ENCODE measurements at places on chromosomes 1 and 21.

- DNase-seq, result no peak
Measured at GRCh38 chr1:230681599-230681998, 32.3 kb downstream of the AGT start.

DNA sequence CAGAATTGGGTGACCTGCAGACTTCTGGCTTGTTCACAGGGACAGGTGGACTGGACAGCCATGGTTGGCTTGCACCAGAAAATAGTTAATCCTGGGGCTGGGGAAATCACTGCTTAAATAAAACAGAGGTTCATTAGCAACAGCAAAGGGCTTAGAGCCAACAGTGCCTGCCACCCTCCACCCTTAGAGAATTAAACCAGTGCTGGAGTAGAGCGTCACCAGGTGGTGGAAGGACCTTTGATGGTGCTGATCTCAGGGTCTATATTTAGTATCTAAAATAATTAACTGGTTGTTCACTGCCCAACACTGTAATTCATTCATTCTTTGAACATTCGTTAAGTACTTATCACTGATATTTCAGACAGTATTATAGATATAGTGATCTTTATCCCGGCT lies 34.7 kb upstream of the PDE9A start:
- DNase-seq, result no peak

GRCh38 chr1:181557313-181557712 lies 74.0 kb downstream of the CACNA1E start:
- DNase-seq, result no peak

- no peak for DNase-seq
Measured at GRCh38 chr1:147892731-147893214, 9.8 kb upstream of the GJA8 start.

DNA sequence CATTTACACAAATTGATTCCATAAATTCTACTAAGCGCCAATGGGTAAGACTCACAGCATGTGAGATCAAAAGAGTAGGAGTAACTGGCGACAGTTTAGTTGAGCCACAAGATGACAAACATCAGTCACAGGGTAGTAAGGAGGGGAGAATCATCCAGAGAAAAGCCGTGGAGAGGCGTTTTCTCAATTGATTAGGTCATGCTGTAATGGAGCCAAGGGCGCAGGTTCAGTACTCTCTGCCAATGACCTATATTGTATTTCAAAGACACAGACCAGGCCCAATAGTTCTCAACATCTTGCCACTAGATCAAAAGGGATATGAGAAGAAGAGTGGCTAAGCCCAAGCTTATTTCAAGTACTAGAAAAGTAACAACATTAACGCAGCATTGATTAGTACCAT lies 467.5 kb downstream of the SMYD3 start:
- DNase-seq, result no peak

GRCh38 chr1:27993241-27993640 lies 33.5 kb downstream of the XKR8 start:
- DNase-seq, result no peak

DNA sequence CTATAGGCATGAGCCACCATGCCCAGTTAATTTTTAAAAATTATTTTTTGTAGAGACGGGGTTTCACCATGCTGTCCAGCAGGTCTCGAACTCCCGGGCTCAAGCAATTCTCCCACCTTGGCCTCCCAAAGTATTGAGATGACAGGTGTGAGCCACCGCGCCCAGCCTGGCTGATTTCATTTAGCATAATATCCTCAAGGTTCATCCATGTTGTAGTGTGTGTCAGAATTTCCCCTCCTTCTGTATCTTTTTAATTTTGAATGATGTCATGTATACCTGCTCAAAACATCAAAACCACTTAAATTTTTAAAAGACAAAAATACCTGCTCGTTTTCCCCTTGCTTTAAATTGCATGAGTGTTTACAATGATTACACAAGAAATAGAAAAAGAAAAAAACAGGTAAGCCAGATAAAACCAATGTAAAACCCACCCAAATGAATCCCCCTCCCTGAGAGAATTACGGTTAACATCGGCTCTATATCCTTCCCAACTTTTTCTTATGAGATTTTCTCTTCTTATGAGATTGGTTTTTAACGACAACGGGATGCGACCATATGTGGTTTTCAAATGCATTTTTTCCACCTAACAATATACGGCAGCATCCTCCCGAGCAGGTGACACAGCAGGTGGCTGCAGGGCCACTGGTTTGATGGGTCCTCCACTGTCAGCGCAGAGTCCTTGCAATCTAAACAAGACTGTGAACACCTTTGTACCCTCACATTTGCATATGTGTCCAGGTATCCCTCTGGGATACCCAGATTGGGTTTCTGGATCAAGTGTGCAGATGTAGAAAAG lies 22.1 kb downstream of the IFFO2 start:
- no peak for DNase-seq

DNA sequence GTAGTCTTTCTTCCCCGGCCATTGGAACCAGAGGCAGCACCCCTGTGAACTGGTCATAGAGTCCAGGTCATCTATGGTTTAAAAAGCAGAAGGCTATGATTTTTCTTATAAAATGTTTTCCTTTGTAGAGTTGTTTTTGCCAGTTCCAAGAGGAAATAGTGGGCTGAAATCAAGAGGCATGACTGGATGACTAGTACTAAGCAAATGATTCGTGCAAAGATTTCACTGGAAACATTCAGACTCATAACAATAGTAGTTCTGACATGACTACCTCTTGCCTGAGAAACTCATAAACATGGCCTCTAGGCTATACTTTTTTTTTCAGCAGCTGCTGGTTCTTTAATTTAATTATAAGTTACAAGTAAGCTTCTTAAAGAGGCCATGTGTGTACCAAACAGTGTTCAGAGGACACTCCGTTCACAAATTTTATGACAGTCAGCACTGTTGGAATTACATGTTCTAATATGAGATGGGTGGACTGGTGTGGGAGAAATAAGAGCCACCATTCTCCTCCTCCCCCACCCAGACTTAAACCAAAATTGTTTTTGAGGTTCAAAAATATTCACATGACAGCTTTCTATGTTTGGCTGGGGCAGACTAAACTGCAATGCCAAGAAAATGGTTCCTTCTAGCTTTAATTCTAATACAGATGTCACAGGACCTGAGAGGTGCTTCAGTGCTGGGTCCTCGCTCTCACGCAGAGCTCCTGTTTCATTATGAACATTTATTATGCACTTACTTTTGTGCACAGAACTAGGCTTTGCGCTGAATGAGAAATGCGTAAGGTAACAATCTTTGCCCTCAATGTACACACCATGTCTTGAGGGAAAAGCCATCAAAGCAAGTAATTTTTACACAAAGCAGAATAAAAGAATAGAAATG lies 147.5 kb downstream of the ZC3H11B start:
- DNase-seq, result no peak

DNA sequence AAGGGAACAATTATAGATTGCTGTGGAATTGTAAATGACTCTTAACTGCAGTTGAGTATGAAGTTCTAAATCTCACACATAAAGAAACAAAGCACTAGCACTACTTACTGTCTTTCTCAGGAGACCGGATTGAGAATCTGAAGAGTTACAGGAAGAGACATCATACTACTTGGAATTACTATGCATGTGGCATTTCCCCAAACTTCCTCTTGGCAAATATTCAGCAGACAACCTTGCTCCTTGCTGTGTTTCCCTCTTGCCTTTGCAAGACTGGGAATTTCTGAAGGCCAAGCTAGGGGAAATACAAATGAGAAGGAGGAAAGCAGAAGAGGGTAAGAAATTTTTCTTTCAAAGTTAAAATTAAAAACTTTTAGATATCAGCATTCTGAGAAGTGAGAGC lies 173.6 kb upstream of the KCTD3 start:
- DNase-seq, result no peak

- DNase-seq, result no peak
Measured at GRCh38 chr1:4586611-4587160, 67.7 kb upstream of the AJAP1 start.

DNA sequence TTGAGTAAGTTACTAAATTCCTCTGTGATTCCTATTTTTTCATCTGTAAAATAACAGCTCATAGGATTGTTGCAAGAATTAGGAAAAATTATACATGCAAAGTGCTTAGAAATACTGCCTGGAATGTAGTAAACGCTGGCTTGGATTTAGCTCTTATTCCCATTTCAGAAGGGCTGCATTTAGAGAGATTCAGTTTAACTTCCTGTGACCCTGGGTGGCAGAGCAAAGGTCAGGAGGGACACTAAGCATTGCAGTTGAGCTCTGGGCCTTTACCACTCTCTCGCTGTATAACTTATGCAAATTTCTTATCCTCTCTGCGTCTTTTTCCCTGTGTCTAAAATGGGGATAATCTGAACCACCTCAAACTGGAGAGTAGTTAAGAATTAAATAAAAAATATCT lies 241.0 kb upstream of the POU3F1 start:
- no peak for DNase-seq

DNA sequence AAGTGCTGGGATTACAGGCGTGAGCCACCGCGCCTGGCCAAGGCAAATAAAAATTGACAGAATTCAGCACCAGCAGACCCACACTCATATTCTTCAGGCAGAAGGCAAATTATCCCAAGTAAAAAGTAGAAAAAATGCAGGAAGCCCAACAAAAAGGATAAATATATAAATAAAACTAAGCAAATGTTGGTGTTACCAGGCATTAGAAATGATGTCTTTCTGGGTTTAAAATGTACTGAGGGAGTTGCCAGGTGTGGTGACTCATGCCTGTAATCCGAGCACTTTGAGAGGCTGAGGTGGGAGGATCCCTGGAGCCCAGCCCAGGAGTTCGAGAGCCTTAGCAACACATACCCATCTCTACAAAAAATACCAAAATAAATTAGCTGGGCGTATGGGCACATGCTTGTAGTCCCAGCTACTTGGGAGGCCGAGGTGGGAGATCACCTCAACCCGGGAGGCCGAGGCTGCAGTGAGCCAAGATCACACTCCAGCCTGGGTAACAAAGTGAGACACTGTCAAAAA lies 6.3 kb downstream of the INTS11 start:
- DNase-seq, result no peak

- no peak for DNase-seq
Measured at GRCh38 chr1:107436552-107437241, 295.9 kb downstream of the NTNG1 start.

- DNase-seq, result no peak
Measured at GRCh38 chr1:12754738-12755137, 8.7 kb downstream of the CFAP107 start.

DNA sequence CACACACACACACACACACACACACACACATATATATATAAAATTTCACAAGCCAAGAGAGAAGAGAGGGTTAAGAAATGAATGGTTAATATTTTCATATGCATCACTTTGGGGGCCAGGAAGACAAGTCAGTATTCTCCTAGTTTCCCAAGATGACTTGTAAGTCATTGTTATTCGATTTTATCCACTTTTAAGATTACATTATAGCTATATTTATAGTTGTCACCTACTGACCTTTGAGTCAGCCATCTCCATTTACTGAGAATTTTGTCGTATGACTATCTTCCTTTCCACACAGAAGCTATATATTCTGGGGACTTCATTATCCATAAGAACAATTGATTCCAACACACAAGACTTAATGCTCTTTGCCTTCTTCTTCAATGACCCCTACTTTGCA lies 8.9 kb downstream of the LYST start:
- no peak for DNase-seq

DNA sequence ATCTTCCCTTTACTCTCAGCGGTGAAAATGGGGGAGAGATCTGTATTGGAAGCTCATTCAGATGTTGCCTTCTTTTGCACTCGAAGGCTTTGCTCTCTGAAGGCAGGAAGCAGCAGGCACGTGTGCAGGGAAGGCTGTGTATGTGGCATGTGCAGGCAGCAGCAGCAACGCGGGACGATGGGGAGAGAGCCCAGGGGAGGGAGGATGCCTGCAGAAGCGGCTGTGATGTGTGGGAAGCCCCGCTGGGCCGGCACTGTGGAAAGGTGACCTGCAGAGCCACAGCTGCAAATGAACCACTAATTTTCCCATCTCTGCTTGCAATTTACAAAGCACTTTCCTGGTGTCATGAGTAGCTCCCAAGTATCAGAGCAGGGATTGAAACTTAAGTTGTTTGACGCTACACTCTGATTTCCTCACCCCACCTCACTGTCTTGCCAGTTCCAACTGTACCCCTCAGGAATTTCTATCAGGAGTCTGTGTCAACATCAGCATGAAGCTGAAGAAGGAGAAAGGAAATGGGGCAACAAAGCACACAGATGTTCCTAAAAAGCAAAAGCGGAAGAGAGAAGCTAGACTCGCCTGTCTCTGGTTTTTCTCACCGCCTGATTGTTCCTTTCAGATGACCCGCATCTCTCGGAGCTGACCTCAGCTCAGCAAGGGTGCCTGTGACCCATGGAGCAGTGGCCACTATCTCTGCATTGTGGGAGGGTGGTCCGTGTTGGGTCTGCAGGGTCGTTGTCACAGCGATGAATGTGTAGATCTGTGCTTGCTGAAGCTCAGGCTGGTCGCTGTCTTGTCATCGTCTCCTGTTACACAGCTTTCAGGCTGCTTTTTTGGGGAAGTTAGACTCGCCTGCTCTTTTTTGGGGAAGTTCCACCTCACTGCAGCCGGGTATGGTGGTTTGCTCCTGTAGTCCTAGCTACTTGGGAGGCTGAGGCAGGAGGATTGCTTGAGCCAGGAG lies 156.1 kb downstream of the KIF26B start:
- no peak for DNase-seq

DNA sequence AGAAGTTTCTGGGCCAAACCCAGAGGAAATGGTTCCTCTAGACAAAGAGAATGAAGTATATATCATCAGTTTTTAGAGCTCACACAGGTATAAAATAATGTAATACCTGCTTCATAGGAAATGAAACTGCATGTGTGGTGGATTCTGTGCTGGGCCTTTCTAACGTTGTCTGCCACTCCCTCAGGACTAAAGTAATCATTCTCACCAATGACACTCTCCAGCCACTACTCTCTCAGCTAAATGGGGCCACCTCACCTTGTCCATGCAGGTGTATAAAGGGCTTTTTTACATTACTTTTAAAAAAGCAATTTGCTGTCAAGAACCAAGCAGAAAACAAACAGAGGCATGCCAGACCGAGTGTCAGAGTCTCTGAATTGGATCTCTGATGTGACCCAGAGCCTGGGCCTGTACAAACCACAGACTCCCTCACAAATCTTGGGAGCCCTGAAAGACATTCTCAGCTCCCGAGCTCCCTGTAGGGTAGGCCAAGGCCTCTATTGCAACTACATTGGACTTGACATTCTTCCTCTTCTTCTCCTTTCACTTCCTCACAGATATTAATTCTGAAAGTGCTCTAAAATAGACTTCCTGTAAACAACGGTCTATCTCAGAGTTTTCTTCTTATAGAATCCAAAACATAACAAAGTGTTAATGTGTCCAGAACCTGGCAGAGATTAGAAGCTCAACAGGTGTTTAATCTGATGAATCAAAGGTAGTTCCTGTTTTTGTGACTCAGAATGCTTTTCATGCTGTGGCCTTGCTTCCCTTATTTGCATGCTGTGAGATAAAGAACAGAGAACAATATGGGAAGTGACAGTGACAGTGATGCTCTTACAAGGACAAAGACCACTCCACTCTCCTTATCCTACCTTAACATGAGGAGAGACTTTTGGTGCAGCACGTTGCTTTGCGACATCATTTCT lies 8.6 kb downstream of the AIM2 start:
- DNase-seq, result no peak

- no peak for DNase-seq
Measured at GRCh38 chr1:212699625-212700222, at the start of gene BATF3. BATF3 (minus strand) TSS chr1:212699840; CDS start chr1:212699762, 78 bp downstream.

All from hypothalamus (tissue), 51 donors.